ENCODE measurements at places on chromosomes 11 and 22.

GRCh38 chr22:38649841-38650522 is 6.2 kb downstream of the FAM227A start:
- no peak for DNase-seq

- DNase-seq, result no peak
Measured at GRCh38 chr11:1780700-1781592, 17.2 kb upstream of the CTSD start.

DNA sequence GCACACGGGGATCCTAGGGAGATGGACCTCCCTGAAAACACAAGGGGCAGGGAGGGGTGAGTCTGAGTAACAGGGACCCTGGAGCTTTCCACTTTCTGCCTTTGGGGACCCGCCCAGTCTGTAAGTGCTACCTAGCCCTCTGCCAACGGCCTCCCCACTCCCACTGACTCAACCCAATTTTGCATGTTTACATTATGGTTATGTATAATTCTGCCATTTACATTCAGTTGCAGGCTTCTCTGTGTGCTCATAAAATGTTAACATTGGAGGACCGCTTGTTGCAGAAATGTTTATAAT is 105.8 kb downstream of the DSCAML1 start:
- DNase-seq, result no peak

DNA sequence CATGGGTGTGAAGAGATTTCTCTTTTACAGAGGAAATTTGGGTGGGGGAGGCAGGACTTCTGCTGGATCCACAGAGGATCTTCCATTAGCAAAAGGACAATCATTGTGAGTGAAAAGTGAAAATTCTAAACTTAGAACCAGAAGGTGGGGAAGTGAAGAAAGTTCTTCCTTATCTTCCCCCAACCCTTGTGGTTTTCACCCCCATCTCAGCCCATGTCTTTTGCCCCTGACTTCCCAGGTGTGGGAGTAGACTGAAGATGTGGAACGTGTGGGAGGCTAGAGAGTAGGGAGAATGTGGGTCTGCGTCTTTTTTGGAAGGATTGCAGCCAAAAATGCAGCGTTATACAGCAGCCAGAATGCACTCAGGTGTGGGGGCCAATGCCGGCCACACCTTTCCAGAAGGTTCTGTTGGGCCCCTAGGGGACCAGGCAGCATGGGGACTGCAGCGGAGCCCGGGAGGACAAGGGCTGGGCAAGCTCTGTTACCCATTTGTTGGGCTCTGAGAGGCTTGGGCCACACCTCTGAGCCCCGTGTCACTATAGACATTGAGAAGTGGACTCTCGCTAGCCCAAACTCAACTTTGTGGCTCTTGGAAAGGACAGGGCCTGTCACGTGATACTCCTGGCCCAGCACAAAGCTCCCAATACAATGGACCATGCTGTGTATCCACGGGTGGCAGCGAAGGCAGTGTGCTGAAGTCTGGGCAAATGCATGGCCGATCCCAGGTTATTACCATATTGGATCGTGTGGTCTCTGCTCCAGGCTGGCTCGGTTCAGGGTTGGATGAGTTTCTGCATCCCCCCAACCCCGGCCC is 32.8 kb upstream of the LINC01488 start:
- DNase-seq, result no peak

DNA sequence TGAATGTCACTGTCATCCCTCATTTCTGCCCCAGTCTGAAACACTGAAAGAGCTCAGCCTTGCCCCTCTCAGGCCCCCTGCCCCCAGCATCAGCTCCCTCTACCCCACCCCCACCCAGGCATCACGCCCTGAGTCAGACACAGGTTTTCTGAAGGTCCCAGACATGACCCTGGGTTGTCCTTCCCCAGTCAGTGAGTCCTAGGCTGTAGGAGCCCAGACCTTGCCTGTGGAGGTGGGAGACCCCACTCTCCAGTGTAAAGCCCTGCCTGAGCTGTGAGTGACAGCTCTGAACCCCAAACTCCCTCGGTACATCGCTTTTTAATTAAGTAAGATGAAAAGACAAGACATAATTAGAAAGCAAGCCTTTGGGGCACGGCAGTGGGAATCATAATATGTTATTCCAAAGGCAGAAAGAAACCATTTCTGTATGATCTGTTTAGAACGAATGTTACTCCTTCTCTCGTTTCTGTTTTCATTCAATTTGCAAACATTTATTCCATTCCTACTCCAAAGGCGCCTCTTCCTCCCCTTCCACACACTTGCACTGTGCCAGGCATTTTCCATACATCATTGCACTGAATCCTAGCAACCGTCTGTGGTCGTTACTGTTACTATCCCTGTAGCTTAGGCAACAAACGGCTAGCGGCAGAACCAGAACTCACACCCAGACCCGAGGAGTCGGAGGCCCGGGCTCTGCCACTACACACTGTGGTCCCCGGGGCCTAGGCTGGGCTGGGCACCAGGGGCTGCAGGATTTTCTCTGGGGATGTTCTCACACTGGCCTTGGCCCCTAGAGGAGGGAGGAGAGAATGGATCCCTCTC is 63.4 kb downstream of the CD6 start:
- DNase-seq, result no peak

- DNase-seq, result no peak
Measured at GRCh38 chr11:71193431-71193830, 58.9 kb downstream of the SHANK2 start.

- no peak for DNase-seq
Measured at GRCh38 chr22:24402460-24403192, 24.8 kb upstream of the ADORA2A start.

DNA sequence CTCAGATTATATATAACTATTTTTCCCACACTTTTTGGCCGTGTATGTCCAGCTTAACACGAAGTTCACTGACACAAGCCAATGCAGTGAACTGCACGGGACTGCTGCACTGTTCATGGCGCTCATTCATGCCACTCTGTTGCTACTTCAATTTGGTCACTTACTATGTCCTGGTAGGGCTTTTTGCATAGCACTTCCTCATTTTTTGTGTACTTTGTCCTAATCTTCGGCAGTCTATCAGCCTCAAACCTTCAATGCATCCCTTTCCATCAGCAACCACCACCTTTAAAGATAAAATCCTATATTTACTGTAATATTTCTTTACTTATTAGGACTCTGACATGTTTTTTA is 18.7 kb upstream of the ARHGAP32 start:
- no peak for DNase-seq

DNA sequence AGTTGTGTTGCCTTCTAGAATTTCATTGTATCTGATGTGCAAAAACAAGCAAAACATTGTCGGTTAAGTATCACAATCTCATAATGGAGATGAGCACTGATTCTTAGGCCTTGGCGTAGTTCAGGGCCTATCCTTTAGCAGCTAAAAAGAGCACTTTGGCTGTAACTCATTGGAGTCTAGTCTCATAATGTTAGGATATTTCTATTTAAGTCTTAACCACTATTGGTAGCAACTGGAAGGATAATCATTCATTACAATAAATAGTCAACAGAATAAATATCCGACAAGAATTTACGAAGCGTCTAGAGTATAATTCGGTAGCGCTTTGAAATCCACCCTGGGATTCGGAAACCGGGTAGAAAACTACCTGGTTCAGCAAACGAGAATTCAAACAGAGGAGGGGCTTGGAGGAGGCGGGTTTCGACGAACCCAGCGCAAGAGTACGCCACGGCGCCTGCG is 461 bp upstream of the EED start:
- DNase-seq, result peak; percentile 94

GRCh38 chr11:96112192-96113128 is 188.6 kb upstream of the MTMR2 start:
- DNase-seq, result peak; percentile 68

- no peak for DNase-seq
Measured at GRCh38 chr22:44592824-44593148, 94.8 kb upstream of the RTL6 start.

GRCh38 chr22:39847477-39847876 is 46.1 kb downstream of the ENTHD1 start:
- DNase-seq, result no peak

GRCh38 chr11:45722144-45722543 is 56.7 kb upstream of the CHST1 start:
- DNase-seq, result no peak

DNA sequence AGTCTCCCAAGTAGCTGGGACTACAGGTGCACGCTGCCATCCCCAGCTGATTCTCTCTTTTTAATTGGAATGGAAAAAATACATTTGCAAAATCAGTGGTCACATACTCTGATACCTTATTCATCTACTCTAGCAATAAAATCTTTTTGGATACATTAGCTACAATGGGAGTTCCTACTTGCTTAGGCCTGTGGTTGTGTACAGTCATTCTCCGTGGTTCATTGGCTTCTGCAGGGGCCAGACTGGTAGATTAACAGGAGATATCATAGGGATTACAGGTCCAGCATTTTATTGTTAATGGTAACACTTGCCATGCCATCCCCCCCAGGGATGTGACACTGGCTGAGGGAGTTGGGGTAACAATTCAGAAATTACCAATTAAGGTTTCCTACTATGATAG is 140.0 kb downstream of the ADAMTS15 start:
- no peak for DNase-seq

DNA sequence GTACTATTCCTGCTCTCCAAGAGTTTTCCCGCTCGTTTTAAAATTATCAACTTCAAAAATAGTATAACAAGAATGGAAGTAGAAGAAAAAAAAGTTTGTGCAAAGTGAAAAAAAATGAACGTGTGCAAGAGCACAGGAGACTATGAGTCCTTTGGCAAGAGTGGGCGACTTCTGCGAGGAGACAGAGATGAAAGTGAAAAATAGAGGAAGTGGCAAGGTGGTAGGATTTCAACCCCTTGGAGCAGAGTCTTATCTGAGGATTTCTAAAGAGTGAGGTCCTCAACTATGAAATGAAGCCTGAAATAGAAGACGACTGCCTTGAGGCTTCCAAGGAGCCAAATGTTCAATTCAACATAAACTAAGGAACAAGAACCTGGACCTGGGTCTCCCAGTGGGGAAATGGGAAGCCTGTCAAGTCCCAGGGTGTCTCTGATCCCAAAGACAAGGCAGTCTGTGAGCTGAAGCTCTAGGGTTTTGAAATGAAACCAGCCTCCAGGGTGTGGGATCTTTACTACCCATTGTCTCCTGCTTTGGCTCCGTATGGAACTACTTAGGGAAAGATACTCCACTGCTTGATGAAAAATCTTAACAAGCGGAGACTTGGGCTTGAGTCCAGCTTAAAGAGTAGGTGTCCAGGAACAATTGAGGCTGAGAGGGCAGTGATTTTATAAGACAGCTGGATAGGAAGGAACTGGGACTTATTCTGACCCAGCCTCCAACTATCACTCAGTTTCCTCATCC is 4.8 kb downstream of the P4HA3 start:
- DNase-seq, result no peak

GRCh38 chr11:31882951-31883392 is 71.8 kb upstream of the PAX6 start:
- DNase-seq, result no peak

- DNase-seq, result no peak
Measured at GRCh38 chr11:119787074-119787461, 58.1 kb upstream of the NECTIN1 start.

- DNase-seq, result peak; percentile 76
Measured at GRCh38 chr11:46361283-46362155, 14.3 kb downstream of the DGKZ start.

DNA sequence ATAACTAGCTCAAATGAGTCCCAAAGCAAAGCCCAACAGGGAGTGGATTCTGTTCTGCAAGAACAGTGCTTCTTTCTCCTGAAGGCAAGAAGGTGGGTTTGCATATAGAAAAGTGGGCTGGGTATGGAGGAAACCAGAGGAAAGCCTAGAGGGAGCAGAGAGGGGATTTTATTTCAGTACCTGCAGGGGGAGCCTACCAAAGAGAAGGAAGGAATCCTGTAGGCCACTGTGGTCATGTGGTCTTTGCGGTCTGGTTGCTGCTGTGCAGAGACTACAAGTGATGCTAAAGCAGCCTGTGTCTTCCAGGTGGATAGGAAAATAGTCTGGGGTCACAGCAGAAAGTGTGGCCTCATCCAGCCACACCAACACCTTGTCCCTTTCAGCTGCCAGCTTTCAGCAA is 33.2 kb upstream of the ZBTB16 start:
- peak; percentile 5 for DNase-seq

- no peak for DNase-seq
Measured at GRCh38 chr22:50010676-50011446, 1.7 kb downstream of the IL17REL start.

DNA sequence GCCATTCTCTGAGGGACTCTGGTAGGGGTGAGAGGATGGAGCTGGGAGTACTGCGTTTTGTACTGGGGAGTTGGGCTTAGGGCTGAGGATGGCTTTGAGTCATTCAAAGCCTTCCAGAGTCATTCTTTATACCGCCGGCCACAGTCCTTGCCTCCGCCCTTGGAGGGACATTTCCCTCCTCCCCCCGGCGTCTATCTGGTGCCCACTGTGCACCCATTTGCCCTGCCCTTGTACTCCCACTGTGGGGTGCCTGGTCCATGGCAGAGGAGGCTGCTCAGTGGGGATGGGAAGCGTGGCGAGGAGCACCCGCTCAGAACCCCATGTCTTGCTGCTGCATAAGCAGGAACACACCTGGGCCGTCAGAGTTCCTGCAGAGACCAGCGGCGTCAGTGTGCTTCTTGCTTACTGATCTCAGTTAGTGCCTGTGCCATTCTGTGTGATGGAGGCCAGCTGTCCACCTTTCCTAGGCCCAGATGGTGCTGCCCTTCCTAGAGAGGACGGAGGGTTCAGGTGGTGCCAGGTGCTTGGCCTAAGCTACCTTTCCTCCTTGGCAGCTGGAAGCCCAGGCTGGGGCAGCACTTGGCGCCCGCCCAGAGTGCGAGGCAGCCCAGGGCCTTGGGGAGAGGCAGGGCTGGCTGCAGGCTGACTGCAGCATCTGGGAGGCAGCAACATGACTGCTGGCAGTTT is 23.3 kb upstream of the TMEM191C start:
- DNase-seq, result no peak

- DNase-seq, result no peak
Measured at GRCh38 chr11:45159781-45160365, 13.4 kb downstream of the PRDM11 start.

DNA sequence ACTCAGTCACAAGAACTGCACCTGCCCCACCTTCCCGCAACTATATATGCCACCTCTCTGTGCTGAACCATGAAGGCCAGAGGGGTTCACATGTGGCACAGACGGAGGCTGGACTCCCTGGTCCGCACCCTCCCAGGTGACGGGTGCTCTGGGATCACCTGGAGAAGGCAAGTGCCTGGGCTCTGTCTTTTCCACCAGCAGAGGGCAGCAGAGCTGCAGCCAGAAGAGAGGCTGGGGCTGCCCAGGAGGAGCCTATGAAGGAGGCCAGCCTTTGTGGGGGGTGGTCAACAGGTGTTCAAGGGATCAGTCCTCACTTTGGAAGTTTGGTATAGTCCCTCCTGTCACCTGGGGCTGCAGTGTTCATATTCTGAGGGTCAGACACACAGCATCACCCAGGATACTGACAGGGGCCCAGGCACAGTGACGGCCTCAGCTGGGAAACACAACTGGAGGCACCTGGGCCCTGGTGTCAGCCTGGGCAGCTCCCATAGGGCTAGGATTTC is 39.2 kb upstream of the IGLL5 start:
- DNase-seq, result peak; percentile 72

GRCh38 chr11:36288442-36289225 is 590 bp downstream of the COMMD9 start:
- no peak for DNase-seq

- no peak for DNase-seq
Measured at GRCh38 chr11:79040348-79040747, 400.5 kb downstream of the TENM4 start.
